BJ (cell line): ENCODE measurements at places on chromosomes 2 and 18.

GRCh38 chr2:121360566-121361300, 75.7 kb upstream of the TFCP2L1 start:
- DNase-seq: no peak

DNA sequence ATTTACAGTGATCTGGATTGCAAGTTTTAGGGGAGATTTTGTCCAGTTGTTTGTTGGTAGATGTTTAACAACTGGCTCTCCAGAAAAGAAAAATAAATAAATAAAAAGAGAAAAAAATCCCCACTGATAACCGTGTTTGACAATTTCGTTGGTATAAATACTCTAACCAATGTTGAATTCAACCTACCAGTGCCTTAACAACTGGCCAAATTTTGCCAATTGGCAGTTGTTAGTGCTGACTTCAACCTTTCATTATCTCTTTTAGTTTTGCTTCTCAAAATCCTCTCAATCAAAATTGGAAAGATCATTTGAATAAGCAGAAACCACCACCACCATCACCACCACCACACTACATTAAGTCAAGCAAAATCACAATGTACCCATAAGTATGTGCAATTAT, 490.3 kb downstream of the PIK3C3 start:
- no peak for DNase-seq

DNA sequence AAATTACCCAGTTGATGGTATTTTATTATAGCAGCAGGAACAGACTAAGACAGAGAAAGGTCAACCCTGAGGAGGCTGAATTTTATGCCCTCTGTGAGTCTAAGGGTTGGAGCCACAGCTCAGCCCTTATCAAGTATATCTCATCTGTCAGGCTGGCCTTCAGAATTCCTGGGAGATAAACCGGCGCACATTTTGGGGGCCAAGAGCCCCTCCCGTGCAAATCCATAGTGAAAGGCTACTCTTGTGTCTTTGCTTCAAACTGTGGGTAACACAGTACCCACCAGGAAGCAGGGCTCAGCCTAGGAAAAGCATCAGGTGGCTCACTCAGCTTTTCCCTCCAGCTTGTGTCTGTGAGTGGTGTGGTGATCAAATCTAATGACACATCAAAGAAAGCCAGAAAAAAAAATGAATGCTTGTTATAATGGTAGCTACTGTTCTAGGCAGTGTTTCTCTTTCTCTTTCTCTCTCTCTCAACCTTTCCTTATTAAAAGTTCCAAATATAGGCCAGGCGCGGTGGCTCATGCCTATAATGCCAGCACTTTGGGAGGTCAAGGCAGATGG, 25.0 kb upstream of the ASXL2 start:
- DNase-seq: no peak

DNA sequence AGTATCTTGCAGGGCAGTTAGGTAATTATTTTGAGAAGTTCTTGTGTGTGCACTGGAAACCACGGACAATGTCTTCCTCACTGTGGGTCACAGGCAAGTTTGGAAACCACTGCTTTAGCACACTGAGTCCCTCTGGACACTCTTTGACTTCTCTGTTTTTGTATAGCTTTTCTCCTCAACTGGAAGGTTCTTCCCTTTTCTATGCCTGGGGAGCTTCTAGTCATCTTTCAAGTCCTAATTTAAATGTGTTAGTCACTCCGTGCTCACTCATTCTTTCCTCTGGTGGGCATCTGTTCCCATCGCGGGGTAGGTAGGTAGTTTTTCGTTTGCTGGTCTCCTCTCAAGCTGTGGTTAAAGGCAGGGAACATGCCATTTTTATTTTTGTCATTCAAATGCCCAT, 32.1 kb downstream of the E2F6 start:
- no peak for DNase-seq

DNA sequence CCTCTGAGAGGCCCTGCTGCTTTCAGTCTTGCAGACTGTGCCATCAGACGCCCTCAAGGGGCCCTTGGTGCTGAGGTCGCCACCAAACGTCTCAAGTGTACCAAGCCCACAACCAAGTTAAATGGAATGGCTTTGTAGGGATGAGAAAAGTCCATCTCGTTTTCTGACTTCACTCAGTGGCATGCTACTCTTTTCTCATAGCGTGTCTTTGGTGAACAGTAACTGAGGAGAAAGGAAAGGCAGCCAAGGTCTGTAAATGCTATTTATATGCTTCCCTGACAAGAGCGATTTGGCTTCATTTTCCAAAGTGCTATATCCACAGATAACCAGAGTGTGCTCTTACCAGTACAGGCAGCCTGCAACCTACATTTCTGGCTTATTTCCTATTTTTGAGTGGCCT, 123.0 kb downstream of the MTX2 start:
- no peak for DNase-seq

DNA sequence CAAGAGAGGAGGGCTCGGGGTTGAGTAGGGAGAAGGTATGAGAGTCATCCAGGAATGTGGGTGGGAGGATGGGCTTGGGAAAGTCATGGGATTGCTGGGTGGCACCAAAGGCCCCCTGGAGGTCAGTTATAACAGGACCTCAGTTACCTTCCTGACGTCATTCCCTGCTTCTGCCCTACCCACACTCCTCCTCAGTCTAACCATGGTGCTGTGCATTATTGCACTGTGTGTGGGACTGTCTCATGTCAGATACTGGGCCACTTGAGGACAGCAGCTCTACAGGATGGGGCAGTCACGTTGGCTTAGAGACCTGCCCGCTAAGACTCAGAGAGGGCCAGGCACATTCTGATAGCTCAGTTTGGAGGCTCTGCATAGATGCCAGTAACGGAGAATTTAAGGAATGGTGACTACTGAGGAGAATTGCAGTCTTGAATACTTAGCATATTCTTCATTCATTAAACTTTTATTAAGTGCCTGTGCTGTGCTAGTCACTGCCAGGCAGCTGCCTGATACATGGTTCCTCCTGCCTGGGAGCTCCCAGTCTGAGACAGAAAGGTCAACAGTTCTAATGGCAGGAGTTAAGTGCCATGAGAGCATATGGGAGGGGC, 90.5 kb downstream of the LAMA3 start:
- peak; percentile 62 for DNase-seq

DNA sequence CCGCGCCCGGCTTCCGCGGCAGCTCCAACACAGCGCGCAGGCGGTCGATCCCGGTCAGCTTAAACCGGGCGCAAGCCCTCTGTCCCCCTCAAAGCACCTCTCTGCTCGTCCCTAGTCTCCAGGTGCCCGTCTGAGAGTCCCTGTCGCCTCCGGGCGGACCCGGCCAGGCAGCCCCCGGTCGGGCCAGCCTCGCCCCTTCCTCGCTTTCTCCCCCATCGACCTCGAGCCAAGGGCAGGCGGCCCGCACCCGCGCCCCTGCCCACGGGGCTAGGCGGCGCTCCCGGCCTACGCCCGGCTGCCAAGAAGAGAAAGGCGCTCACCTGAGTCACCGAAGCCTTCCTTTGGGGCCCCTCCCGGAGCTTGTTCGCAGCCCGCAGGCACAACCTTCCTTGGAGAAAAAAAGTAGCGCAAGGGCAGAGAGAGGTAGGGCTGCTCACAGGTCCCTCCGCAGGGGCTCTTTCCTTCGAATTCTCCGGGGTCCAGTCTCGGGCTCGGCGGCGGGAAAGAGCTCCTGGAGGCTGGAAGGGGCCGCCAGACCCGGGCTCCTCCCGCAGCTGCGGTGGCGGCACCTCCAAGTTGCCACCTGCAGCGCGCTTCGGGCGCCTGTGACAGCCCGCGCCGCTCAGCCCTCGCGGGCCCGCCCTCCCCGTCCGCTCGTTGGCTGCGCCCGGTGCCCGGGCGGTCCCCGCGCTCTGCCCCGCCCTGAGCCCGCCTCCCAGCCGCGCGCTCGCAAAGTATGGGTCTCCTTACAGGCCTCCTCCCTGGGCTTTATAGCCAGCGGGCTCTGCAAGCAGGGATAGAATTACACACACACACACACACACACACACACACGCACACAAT, 86.5 kb upstream of the EPB41L3 start:
- DNase-seq: no peak

DNA sequence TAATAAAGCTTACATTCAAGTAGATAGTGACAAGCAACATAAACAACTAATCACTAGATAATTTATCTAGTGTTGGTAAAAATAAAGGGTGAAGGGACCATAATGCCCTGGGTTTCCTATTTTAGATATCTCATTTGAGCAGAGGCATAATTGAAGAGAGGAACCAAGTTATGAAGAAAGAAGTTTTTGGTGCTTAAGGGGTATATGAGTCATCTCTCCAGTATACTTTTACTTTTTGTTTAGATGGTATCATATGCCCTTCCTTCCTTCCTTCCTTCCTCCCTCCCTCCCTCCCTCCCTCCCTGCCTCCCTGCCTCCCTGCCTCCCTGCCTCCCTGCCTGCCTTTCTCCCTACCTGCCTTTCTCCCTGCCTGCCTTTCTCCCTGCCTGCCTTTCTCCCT, 1053.5 kb upstream of the CELF4 start:
- no peak for DNase-seq

DNA sequence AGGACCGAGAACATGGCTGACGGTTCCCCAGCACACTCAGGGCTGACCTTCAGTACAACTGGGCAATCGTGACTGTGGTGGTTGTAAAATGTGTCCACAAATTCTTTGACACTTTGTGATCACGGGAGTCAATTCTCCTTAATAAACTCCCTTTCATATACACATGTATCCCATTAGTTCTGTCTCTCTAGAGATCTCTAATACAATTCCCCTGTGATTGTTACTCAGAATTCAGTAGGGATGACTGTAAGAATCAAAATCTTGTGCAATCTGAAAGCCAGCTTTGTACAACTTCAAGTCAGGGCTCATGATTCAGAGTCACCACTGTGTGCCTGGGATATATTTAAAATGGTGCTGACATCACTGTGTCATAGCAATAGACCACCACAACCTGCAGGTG, 89.5 kb upstream of the LMAN1 start:
- DNase-seq: no peak

- DNase-seq: no peak
These were observed 119.5 kb downstream of the NEB start for GRCh38 chr2:151614606-151615306.

- no peak for DNase-seq
These were observed 109.2 kb downstream of the DYSF start for GRCh38 chr2:71562518-71562917.

DNA sequence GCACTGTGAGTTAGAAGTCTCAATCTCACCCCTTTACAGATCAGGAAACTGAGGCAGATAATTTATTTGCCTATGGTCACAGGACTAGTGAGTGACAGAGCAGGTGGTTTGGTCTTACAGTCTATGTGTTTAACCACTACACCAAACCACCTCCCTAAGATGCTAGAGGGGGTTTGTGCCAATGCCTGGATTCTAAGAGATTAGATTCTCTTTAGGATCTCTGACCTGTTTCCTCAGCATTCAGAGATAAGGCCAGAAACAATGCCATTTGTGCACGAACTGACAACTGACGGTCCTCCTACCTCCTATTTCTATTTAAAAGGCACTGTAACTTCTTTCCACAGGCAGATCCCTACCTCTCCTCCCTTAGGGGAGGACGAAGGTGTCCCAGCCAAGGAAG, 2.3 kb upstream of the SLC20A1 start:
- no peak for DNase-seq

GRCh38 chr2:58291726-58292438, 50.8 kb upstream of the FANCL start:
- DNase-seq: no peak

- DNase-seq: peak; percentile 35
These were observed 207.3 kb downstream of the TRIB2 start for GRCh38 chr2:12923907-12924610.

DNA sequence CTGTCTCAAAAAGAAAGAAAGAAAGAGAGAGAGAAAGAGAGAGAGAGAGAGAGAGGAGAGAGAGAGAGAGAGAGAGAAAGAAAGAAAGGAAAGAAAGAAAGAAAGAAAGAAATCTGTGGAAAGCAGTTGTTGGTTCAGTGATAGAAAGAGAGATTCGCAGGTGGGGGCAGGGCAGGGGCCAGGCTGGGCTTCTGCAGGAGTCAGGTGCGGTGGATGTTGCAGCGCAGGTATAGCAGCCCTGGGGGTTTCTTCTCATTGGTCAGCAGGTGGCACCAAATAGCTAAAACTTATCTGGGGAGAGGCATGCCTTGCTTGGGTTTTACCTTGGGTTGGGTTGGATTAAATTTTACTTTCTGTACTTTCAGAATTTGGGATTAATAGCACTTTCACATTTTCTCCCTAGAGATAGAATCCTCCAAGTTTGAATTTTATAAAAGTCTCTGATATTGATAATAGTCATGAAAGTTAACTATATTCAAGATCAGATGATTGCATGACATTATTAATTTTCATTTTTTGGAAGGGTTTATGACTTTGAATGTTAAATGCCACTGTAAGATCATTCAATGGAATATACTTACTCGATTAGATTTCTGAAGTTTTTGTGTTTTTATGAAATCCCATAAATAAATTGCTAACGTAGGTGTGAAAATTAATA, 66.6 kb downstream of the SPTBN1 start:
- DNase-seq: no peak

DNA sequence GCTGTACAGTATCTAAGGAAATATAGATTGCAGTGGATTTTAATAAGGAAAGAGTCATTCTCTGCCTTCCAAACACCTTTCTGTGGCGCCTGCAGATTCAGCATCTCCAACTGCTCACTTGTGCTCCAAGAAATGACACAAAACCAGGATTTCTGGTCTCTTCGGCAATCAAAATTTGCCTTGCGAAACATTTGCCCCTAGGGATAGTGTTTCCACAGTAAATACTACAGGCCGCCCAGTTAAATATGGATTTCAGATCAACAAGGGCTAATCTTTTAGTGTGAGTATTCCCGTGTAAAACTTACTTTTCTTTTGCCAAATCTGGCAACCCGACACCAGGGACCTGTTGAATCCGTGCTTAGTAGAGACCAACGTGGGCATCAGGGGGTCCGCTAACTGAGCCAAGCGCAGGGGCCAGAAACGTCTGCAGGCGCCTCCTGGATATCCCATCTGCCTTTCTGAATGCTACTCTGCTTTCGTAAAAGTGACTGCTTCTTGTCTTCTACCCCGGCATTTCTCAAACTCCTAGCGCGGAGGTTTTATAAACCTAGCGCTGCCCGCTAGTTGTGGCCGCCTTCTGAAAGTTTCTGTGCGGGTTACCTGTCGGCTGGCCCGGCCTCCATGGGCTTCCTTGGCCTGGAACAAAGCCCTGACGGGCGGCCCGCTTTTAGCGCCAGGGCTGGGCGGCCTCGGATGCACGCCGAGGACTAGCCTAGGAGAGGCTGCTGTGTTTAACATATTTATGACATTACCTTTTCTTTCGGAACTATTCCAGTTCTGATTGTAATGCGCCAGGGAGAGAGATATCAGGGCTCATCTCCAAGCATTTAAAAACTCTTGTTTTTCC, 2.5 kb downstream of the CYP1B1 start:
- no peak for DNase-seq

GRCh38 chr2:63003351-63003750, 47.3 kb upstream of the OTX1 start:
- DNase-seq: no peak
